ENCODE measurements at places on chromosomes 7 and 10.

DNA sequence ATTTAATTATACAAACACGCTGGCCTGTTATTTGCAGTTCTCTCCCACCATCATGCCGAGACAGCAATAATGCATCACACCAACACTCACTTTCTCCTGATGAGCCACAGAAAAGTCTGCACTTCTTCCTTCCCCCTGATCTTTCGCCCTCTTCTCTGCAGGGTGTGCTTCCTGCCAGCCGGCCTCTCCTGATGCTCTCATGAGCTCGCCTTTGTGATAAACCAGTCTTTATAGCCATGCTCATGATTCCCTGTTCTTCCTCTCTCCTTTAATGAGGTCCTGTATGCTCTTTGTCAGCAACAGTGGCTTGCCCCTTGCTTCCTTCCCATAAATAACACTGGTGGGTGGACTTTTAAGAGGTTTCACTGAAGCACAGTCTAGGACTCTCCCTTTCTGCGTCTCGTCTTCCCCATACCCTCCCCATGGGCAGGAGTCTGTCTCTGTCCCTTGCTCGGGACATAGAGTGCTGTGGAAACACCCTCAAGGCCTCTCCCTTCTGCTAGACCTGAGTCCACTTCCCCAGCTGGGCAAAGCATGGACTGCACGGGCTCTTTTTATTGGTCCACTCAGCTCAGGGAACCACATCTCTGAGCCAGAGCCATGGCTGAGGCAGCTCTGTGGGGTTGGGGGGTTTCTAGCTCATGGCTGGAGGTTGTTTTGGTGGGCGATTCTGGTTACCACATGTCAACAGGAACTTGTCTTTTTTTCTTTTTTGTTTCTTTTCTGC is 133.9 kb downstream of the C10orf105 start:
- DNase-seq, result no peak

- DNase-seq, result no peak
Observed at GRCh38 chr7:87413029-87413428, 62.5 kb downstream of the ABCB4 start.

GRCh38 chr7:115009139-115009538 is 87.2 kb downstream of the MDFIC start:
- no peak for DNase-seq

GRCh38 chr7:100570954-100571828 is 2.5 kb downstream of the SAP25 start:
- no peak for DNase-seq

- no peak for DNase-seq
Observed at GRCh38 chr7:30743371-30744074, 8.4 kb upstream of the INMT start.

DNA sequence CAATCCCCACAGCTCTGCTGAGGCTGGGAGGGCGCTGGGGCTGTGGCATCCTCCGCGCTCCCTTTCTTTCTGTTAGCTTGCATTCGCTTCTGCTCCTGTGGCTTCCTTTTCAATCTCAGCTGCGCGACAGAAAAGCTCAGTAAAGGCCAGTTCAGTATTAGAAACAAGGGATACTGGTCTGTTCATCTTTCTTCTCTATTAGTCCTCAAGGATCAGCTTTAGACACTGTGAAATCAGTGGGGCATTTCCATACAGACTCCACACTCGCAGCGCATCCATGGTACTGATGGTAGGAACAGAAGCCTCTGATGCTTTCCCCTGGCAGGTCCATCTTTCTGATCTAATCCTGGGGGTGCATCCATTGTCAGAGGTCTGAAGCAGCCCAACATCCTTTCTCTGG is 163.7 kb downstream of the LYZL1 start:
- DNase-seq, result no peak

DNA sequence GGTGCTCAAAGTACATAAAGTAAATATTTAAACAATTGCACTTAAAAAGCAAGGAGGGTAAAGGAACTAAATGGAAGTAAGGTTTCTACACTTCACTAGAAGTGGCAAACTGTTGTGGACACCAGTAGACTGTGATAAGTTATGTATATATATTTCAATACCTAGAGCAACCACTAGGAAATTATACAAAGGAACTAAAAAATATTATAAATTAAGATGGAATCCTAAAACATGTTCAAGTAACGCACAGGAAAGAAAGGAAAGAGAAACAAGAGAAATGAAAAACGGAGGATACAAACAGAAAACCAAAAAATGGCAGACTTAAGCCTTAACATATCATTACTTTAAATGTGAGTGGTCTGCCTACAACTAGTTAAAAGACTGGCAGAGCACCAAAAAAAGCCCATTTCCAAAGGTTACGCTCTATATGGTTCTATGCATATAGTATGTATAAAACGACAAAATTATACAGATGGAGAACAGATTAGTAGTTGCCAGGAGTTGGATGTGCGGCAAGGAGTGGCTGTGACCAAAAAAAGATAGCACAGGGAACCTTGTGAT is 19.0 kb downstream of the VPS41 start:
- no peak for DNase-seq

GRCh38 chr10:23364378-23364777 is 19.8 kb upstream of the C10orf67 start:
- DNase-seq, result no peak

DNA sequence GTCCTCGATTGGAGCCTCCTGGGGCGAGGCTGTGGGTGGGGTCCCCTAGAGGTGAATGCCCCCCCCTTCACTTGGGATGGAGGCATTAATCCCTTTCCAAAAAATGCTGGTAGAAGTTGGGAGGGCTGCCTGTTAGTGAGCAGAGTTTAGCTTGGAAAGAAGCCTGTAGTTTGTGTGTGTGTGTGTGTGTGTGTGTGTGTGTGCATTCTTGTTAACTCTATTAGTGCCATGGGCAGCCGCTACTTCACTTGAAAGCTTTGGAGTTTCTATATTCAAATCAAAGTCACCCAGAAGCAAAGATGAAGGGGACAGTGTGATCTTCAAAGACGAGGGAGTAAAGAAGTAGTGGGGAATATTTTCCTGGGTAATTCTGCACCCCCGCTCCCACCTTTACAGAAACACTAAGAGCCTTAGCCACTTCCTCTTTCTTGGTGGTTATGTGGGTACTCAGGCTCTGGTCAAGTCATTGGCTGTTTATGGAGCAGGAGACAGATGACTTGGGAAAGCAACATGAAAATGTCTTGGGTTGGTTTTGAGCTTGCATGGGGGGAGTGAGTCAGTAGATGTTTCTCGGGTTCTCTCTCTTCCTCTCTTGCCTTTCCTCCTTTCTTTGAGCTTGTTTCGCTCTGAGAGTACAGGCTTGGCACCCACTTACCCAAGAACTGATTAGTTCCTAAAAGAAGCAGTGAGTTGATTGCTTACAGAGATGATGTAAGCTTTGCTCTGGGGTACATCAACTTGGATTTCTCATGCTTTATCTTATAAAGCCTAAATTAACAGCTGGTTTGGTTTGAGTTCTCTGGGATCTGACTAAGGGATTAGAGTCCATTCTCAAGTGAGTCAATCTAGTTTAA is 35.9 kb downstream of the TCF7L2 start:
- no peak for DNase-seq

DNA sequence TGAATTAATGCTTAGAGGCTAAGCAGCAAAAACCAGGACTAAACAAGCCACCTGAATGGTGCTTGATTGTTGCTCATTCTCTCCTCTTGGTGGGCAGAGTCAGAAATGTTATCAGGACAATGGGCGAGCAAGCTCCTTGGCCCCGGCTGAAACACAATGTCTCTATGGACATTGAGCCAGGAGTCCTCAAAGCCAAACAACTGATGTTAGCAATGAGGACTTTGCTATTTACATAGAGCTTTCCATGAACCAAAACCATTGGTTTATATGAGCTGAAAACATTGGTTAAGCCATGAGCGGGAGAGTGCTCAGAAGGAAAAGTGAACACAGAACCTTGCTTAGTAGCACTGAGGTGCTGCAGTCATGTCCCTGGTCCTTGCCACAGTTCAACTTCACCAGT is 21.5 kb upstream of the NPVF start:
- DNase-seq, result no peak

GRCh38 chr7:95396136-95397032 is at the start of gene PON3:
TSS of gene PON3 (minus strand) at chr7:95396375. CDS start at chr7:95396350, 25 bp downstream.
- DNase-seq, result no peak
